ENCODE measurements at places on chromosomes 4 and X. TPM values are rescaled to one million over a fixed set of nuclear protein-coding genes. Genes with fewer than 3 reads are reported as not detected.

The GDPD2 gene
- not detected for total RNA-seq

The GALNTL6 gene
- total RNA-seq, result not detected

The STARD8 gene
- total RNA-seq, result 2.8 TPM

DNA sequence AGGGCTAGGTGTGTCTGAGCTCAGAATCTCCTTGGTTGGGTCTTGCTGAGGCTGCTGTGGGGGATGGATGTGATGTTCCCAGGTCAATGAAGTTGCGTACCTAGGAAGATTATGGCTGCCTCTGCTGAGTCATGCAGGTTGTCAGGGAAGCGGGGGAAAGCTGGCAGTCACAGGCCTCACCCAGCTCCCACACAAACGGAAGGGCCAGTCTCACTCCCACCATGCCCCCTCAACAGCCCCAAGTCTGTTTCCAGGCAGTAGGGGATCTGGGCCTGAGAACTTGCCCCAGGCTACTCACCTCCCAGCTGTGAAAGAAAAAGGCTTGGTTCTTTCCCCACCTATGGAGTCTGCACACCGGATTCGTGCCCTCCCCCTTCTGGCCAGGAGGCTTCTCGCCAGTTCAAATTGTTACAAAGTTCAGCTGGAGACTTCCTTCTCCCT, 72.9 kb downstream of the WDR44 start:
- DNase-seq, result no peak

- DNase-seq, result no peak
Measured at GRCh38 chr4:144739511-144740033, 93.6 kb downstream of the HHIP start.

Data from MG63 (cell line).